PC-9 (cell line): ENCODE measurements at places on chromosomes 2 and 18. TPM values are rescaled to one million over a fixed set of nuclear protein-coding genes. Genes with fewer than 3 reads are reported as not detected.

Gene DNAJC10
- 160 and 167 TPM in 2 replicates for total RNA-seq

Gene SERPINB10
- not detected in 2 replicates for total RNA-seq

Gene TUBA3E
- total RNA-seq: not detected in 2 replicates

Gene ARID5A
- total RNA-seq: 5.1 and 6.0 TPM in 2 replicates

Gene ERLEC1
- total RNA-seq: 34.9 and 35.7 TPM in 2 replicates

Gene ACSL3
- 300 and 446 TPM in 2 replicates for total RNA-seq

Gene PROKR1
- not detected in 2 replicates for total RNA-seq

Gene CCDC88A
- 12.0 and 12.3 TPM in 2 replicates for total RNA-seq

Gene EVX2
- not detected in 2 replicates for total RNA-seq

Gene ATAD2B
- total RNA-seq: 12.6 and 12.8 TPM in 2 replicates

Gene TPO
- total RNA-seq: not detected in 2 replicates

Gene FIGLA
- not detected in 2 replicates for total RNA-seq

Gene SLC11A1
- 0.35 and 0.44 TPM in 2 replicates for total RNA-seq

Gene FBXO15
- 2.2 and 3.9 TPM in 2 replicates for total RNA-seq

Gene DYNAP
- not detected in 2 replicates for total RNA-seq

Gene STARD6
- total RNA-seq: not detected in 2 replicates

Gene SCN7A
- total RNA-seq: not detected in 2 replicates

Gene KCNF1
- total RNA-seq: 1.0 TPM in 2 replicates

Gene TRAPPC12
- total RNA-seq: 69.3 and 77.6 TPM in 2 replicates

Gene FSHR
- not detected in 2 replicates for total RNA-seq

Gene TET3
- 17.1 and 19.1 TPM in 2 replicates for total RNA-seq

Gene ZAP70
- total RNA-seq: not detected in 2 replicates

Gene GRP
- not detected in 2 replicates for total RNA-seq

Gene IL1B
- 1.4 TPM in 2 replicates for total RNA-seq
